ENCODE measurements at places on chromosomes 16 and 17. TPM values are rescaled to one million over a fixed set of nuclear protein-coding genes. Genes with fewer than 3 reads are reported as not detected.

- H3K4me3 ChIP-seq, result no peak overlapping the region
- no peaks in the 10 kb centered on the region for H3K36me3 ChIP-seq
- no peak for DNase-seq
- no peaks in the 10 kb centered on the region for H3K4me1 ChIP-seq
- H3K27me3 ChIP-seq, result no peaks in the 10 kb centered on the region
Measured at GRCh38 chr16:81210807-81211206, 27.7 kb upstream of the BCO1 start.

DNA sequence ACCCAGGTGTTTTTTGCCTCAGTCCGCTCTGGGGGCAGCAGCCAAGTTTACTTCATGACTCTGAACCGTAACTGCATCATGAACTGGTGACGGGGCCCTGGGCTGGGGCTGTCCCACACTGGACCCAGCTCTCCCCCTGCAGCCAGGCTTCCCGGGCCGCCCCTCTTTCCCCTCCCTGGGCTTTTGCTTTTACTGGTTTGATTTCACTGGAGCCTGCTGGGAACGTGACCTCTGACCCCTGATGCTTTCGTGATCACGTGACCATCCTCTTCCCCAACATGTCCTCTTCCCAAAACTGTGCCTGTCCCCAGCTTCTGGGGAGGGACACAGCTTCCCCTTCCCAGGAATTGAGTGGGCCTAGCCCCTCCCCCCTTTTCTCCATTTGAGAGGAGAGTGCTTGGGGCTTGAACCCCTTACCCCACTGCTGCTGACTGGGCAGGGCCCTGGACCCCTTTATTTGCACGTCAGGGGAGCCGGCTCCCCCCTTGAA, 2.1 kb upstream of the C17orf107 start:
- DNase-seq, result no peak
- H3K27me3 ChIP-seq, result peaks cover 5% of the 10 kb centered on the region
- peaks cover 11% of the 10 kb centered on the region for H3K36me3 ChIP-seq
- no peak overlapping the region for H3K27ac ChIP-seq
- no peak overlapping the region for H3K4me3 ChIP-seq

- no peaks in the 10 kb centered on the region for H3K36me3 ChIP-seq
- no peak for DNase-seq
- no peaks in the 10 kb centered on the region for H3K4me1 ChIP-seq
- no peak overlapping the region for H3K4me3 ChIP-seq
Measured at GRCh38 chr16:59259950-59260319, 525.8 kb upstream of the GOT2 start.

EFCAB5 gene
- 0.59 TPM for total RNA-seq

DNA sequence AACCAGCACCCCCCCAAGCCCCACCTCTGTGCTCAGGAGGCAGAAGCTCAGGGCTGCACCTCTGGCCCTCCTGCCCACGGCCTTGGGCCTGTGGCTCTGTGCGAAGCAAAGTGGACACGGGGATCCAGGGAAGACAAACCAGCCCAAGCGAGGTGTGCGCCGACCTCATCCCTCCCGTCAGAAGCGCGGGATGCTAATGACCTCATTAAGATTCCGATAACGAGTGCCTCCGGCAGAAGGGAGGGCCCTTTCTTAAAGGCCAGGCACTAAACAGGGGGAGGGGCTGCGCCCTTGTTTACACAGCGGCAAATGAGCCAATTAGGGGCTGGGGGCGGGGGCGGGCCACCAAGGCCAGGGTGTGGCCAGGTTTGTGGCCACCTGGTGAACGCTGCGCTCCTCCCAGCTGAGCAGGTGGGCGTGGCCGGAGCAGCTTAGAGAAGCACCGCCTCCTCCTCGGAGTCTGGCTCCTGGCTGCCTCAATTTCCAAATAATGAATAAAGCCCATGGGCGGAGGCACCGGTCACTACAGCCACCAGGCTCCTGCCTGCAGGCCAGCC, 3.2 kb downstream of the CBX4 start:
- peaks cover 89% of the 10 kb centered on the region for H3K27me3 ChIP-seq
- peaks cover 35% of the 10 kb centered on the region for H3K4me1 ChIP-seq
- H3K27ac ChIP-seq, result no peak overlapping the region
- peak overlapping the region; percentile 72 for H3K4me3 ChIP-seq
- no peaks in the 10 kb centered on the region for H3K36me3 ChIP-seq

- 0 out of 2 replicates have a peak overlapping the region, but pooled peaks have one; percentile 4 for H3K27ac ChIP-seq
- peaks cover 4% of the 10 kb centered on the region for H3K4me1 ChIP-seq
- no peak overlapping the region for H3K4me3 ChIP-seq
- H3K27me3 ChIP-seq, result no peaks in the 10 kb centered on the region
- no peak for DNase-seq
Measured at GRCh38 chr17:17540935-17541639, 44.9 kb upstream of the RASD1 start.

DNA sequence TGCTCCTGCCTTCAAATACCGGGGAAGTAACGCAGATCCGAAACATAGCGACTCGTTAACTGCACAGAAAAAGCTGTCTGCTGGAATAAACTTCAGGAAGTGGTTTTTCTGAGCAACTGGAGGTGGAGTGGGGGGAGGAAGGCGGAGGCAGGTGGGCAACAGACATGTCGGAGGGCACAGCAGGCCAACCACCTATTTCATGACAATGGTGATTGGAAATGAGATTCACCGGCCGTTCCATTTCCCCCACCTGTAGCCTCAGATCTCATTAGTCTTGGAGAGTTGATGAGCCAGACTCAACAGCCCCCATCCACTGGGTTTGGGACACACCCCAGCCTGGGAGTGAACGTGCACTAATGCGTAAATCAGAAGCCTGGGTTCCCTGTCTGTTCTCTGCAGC, 7.7 kb upstream of the PECAM1 start:
- no peak for DNase-seq
- peaks cover 13% of the 10 kb centered on the region for H3K27me3 ChIP-seq
- peaks cover 14% of the 10 kb centered on the region for H3K4me1 ChIP-seq
- H3K36me3 ChIP-seq, result no peaks in the 10 kb centered on the region
- no peak overlapping the region for H3K4me3 ChIP-seq

GRCh38 chr16:67534431-67534830, 5.8 kb downstream of the RIPOR1 start:
- peaks cover 19% of the 10 kb centered on the region for H3K4me1 ChIP-seq
- no peak overlapping the region for H3K27ac ChIP-seq
- no peaks in the 10 kb centered on the region for H3K36me3 ChIP-seq
- DNase-seq, result no peak
- no peak overlapping the region for H3K4me3 ChIP-seq
- peaks cover 96% of the 10 kb centered on the region for H3K27me3 ChIP-seq

SULT1A3 gene
- total RNA-seq, result 7.1 TPM

DNA sequence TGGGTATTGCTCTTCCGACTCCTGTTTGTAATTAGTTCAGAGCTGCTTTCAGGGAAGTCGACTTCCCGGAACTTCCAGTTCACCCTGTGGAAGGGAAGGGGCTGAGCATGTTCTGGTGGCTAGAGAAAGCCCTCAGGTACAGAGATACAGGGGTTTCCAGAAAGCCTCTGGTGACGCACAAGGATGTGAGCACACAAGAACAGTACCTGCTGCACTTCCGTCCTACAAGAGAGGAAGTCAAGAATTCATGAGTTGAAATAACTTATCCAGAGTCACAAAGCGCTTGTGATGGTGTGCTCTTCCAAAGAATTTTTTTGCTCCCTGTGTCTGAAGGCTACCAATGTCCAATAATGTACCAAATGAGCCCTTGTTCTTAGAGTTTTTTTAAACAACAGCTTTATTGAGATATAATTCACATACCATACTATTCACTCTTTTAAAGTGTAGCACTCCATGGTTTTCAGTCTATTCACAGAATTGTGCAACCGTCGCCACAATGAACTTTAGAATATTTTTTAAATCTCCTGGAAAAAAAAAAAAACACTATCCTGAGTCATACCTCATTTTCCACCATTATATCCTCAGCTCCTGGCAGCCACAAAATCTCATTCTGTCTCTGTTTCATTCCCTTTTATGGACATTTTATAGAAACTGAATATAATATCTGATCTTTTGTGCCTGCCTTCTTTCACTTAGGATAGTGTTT, 327.6 kb downstream of the CDH13 start:
- H3K4me3 ChIP-seq, result no peak overlapping the region
- H3K36me3 ChIP-seq, result no peaks in the 10 kb centered on the region
- no peak for DNase-seq
- H3K27ac ChIP-seq, result no peak overlapping the region

DNA sequence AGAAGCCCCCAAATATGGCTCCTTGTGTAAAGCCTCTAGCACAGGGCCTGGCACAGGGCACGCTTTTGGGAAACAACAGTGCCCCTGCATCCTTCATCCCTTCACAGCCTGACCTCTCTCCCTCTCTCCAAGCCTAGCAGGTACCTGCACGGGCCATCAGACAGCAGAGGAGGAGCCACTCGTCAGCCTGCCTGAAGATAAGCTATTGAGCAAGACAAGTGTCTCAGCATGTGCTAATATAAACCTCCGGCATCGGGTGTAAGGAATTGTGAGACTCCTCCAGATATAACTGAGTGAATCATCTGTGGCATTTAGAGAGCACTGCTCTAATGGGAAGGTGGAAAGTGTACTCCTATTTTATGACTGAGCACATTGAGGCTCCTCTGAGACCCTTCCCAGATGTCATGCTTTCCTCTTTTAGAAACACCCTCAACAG, 38.3 kb downstream of the TBX4 start:
- no peaks in the 10 kb centered on the region for H3K36me3 ChIP-seq
- H3K4me3 ChIP-seq, result no peak overlapping the region
- DNase-seq, result no peak
- peaks cover 12% of the 10 kb centered on the region for H3K4me1 ChIP-seq

GRCh38 chr17:78933025-78933958, 8.1 kb upstream of the TIMP2 start:
- no peaks in the 10 kb centered on the region for H3K36me3 ChIP-seq
- H3K27me3 ChIP-seq, result no peaks in the 10 kb centered on the region
- DNase-seq, result no peak
- peak overlapping the region; percentile 15 for H3K27ac ChIP-seq

CALB2 gene
- total RNA-seq, result 1.6 TPM

NUPR1 gene
- 1.1 TPM for total RNA-seq

DNA sequence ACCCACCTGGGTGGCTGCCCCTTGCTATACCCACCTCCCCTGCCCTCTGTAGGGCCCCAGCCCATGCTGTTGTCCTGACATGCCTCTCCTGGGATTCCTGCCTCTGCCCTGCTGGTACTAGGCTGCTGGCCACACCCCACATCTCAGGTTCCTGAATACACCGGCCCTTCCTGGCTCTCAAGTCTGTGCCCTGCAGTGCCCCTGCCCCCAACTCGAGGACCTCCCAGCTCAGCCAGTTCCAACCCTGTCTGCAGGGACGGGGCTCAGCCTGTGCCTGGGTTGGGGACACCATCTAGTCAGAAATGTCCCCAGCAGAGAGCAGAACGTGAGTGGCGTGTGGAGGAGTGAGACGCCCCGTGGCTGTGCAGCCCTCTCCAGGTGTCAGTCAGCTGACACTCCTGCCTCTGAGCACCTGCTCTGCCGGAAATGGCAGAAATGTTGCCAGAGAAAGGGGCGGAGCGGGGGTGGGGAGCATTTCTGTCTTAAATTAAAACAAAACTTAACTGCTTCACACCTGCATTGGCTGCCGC, 28.7 kb downstream of the ACSF3 start:
- H3K27ac ChIP-seq, result no peak overlapping the region
- no peaks in the 10 kb centered on the region for H3K27me3 ChIP-seq
- H3K4me3 ChIP-seq, result no peak overlapping the region
- peaks cover 7% of the 10 kb centered on the region for H3K4me1 ChIP-seq

- DNase-seq, result no peak
- no peak overlapping the region for H3K4me3 ChIP-seq
- no peaks in the 10 kb centered on the region for H3K27me3 ChIP-seq
- no peak overlapping the region for H3K27ac ChIP-seq
Measured at GRCh38 chr16:72085002-72085401, 8.4 kb downstream of the TXNL4B start.

SYT17 gene
- total RNA-seq, result 6.8 TPM

ZNF385C gene
- total RNA-seq, result 3.7 TPM

Data from WTC11 (cell line).